ENCODE measurements at places on chromosomes 6 and 20.

GRCh38 chr6:70717038-70717801 is 49.5 kb downstream of the SMAP1 start:
- peak; percentile 33 for DNase-seq

GRCh38 chr20:4306206-4306605 is 290.8 kb upstream of the RNF24 start:
- no peak for DNase-seq

GRCh38 chr6:31764198-31764597 is 1.7 kb downstream of the SAPCD1 start:
- DNase-seq = no peak

GRCh38 chr6:107699697-107700325 is 124.3 kb downstream of the SCML4 start:
- no peak for DNase-seq

GRCh38 chr6:157187182-157188083 is 135.9 kb downstream of the TMEM242 start:
- no peak for DNase-seq

DNA sequence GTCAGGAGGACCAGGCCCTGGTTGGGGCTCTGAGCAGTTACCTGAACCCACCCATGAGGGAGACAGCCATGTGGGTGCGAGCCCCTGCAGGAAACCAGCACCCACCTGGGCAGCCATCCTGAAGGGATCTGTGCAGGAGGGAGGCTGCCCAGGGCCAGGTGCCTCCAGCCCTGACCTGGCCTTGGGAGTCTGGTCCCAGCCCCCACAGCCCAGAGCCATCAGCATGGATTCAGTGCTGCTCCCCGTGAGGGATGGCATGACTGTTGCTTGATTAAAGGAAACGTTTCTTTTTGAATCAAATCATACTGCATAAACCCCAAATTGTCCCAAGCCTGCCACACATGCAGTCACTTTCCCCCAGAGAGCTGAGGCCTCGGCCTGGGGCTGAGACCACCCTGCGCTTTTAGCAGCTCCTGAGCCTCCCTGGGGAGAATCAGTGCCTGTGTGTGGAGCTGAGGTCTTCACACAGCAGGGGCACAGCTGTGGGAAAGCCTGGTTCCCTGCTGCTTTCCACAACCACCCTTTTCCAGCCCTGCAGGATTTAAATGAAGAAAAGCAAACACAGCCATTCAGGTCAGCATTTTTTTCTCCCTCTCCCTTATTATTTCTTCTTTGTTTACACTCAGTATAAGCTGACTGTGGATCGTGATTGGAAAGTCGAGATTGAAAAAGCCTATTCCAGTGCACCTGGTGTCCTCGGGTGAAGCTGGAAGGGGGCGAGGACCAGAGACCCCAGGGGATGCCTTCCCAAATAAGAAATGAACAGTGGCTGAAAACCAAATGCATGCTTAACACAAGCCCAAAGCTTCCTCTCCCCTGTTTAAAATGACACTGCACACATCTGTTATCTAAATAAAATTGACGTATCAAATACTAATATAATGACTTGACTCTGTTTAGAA is 283.9 kb downstream of the SMOC2 start:
- no peak for DNase-seq
